ENCODE measurements at places on chromosomes 3 and 15.

- no peak for DNase-seq
Observed at GRCh38 chr3:124558991-124559845, 171.0 kb upstream of the UMPS start.

GRCh38 chr3:45060165-45060892, 34.2 kb downstream of the CLEC3B start:
- no peak for DNase-seq

DNA sequence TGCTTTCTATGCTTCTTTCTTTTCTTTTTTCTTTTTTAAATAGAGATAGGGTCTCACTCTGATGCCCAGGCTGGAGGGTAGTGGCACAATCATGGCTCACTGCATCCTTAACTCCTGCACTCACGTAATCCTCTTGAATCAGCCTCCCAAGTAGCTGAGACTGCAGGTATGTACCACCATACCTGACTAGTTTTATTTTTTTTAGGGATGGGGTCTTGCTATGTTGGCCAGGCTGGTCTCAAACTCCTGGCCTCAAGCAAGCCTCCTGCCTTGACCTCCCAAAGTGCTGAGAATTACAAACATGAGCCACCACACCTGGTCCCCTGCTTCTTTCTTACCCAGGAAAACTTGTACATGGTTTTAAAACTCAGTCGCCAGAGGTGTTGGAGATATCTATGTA, 24.2 kb upstream of the HDC start:
- no peak for DNase-seq

- DNase-seq = no peak
Observed at GRCh38 chr15:58981808-58982475, 5.5 kb upstream of the RNF111 start.

- no peak for DNase-seq
Observed at GRCh38 chr3:134544316-134544715, 58.5 kb downstream of the CEP63 start.

GRCh38 chr15:58441376-58442070, 9.7 kb downstream of the LIPC start:
- no peak for DNase-seq

- no peak for DNase-seq
Observed at GRCh38 chr3:107271787-107272387, 105.4 kb upstream of the CCDC54 start.

DNA sequence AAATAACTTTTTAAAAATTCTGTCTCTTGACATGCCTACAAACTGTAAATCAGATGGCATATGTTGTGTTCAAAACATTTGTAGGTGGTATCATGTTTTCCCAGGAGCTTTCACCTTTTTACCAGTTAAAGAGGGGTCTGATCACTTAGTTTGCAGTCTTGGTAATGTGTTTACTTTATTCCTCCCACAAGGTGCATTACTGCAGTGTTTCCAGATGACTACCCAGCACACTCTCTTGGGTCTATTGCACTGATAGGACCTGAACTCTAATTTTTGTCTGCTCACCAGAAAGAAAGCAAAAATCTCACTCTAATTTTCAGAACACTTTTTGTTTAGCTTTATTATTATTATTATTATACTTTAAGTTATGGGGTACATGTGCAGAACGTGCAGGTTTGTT, 734.1 kb downstream of the GBE1 start:
- no peak for DNase-seq
